ENCODE measurements at places on chromosomes 6 and 20.
A peak's percentile ranks its signal among the peaks of the same experiment; 100 is the strongest.

- DNase-seq: no peak
These were observed 35.9 kb downstream of the MAPK14 start for GRCh38 chr6:36063318-36064060.

GRCh38 chr6:118197539-118197938, 290.5 kb downstream of the SLC35F1 start:
- no peak for DNase-seq

DNA sequence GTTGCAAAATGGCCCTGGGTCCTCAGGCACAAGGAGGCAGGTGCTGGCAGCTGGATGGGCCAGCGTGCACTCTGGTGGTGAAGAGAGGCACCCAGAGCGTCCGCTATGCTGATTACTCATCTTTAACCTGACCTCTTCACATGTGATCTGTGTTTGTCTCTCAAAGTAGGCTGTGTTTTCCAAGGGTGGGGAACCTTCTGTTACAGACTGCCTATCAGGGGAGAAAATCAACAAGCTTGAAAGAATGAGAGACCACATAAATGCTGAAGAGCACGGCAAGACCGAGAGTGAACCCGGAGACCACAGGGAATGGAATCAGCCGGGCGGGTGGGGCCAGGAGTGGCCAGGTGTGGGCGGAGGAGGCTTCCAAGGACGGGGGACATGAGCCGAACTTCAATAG, 16.2 kb downstream of the BNIP5 start:
- no peak for DNase-seq

DNA sequence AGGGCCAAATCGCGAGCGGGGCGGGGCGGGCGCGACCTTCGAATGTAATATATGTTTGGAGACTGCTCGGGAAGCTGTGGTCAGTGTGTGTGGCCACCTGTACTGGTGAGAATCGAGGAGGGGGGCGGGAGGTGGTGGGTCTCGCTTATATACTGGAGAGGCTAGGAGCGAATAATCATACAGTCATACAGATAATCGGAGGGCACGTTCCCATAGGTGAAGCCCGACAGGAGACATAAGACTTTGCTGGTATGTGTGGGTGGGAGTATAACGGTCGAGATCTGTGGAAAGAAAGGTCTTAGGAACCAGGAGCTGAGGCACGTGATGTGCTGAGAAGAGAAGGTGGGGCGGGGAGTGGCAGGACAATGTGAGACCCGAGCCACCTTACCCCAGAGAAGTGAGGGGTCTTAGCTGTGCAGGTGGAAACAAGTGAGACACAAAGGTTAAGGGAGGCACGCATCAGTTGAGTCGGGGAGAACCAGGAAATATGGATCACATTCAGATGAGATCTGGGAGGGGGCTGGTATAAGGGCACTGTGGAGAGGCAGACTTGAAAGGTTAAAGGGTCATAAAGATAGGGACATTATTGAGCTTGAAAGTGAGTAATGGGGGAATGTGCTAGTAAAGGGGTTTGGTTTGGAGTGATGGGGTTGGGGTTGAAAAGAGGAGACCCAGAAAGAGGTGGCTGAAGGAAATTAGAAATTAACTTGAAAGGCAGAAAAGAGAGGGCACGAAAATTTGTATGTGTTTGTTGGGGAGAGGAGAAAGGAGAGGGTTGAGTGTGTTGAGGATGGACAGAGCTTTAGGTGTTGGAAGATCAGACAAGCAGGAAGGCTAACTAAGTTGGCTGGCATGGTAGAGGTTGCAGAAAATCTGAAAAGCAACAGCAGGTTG, 589 bp downstream of the RNF5 start:
- DNase-seq: no peak

DNA sequence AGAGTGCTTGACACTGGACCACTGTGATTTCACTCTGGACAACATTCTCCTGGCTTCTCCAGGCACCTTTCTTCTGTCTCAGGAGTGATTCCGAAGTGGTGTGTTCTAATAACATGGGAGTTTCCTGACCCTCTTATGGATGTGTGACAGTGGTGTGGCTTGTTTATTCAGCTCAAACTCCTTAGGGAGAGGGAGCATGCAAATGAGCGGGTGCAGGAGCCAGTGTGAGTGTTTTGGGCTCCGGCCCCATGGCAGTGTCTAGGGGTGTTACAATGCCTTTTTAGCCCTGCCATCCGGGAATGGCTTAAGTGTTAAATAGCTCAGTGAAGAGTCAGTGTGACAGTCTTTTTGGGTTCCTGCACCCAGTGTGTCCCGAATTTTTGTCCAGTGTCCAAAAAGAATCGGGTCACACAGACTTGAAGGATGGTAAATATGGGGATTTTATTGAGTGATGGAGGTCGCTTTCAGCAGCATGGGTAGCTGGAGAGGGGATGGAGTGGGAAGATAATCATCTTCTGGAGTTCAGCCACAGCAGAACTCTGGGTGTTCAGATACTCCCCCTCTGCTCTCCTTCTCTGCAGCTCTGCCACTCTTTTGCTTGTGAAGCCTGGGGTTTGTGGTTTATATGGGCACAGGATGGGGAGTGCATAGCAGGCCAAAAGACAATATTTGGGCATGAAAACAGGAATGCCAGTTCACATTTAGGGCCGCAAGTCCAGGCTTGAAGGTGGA, 928.9 kb upstream of the CITED2 start:
- DNase-seq: no peak

- DNase-seq: peak; percentile 82
These were observed 1.2 kb upstream of the ACAT2 start for GRCh38 chr6:159760602-159761057.

- DNase-seq: no peak
These were observed 44.4 kb downstream of the HLA-DRA start for GRCh38 chr6:32483968-32484613.

- DNase-seq: peak; percentile 35
These were observed 64.1 kb downstream of the C6orf118 start for GRCh38 chr6:165245287-165245686.

DNA sequence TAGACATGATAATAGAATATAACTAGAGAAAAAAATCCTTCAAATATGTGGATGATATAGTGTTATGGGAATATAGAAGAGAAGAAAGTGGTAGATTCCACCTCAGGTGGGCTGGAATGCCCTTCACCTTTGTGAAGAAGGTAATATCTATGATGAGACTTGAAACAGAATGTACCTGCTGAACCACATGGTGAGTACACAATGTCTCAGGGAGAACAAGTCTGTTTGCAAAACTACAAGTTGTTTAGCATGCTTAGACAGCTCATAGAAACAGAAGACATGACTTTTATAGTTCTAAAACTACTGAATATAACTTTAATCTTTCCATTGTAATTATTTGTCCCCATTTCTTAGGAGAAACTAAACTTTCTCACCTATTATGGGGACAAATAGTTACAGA, 12.2 kb downstream of the C6orf58 start:
- no peak for DNase-seq

GRCh38 chr6:42316981-42317380, 99.3 kb upstream of the MRPS10 start:
- peak; percentile 21 for DNase-seq

DNA sequence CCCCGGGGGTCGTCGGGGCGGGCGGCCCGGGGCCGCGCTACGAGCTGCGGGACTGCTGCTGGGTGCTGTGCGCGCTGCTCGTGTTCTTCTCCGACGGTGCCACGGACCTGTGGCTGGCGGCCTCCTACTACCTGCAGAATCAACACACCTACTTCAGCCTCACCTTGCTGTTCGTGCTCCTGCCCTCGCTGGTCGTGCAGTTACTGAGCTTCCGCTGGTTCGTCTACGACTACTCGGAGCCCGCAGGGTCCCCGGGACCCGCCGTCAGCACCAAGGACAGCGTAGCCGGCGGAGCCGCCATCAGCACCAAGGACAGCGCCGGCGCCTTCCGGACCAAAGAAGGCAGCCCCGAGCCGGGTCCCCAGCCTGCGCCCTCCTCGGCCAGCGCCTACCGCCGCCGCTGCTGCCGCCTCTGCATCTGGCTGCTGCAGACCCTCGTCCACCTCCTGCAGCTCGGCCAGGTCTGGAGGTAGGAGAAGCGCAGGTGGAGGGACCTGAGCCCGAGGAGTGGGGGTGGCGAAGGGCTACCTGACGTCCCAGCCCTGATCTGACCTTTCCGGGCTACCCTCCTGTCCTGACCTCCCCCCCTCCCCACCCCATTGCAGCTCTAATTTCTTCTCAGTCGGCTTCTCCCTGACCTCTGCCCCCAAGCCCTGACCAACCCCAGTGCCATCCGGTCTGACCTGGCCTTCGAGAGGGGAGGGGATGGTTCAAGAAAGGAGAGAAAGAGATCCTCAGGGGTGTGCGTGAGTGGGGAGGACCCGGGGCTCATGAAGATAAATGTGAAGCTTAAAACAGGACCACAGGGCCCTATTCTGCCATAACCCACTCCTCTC, 558 bp downstream of the XKR7 start:
- DNase-seq: peak; percentile 33

DNA sequence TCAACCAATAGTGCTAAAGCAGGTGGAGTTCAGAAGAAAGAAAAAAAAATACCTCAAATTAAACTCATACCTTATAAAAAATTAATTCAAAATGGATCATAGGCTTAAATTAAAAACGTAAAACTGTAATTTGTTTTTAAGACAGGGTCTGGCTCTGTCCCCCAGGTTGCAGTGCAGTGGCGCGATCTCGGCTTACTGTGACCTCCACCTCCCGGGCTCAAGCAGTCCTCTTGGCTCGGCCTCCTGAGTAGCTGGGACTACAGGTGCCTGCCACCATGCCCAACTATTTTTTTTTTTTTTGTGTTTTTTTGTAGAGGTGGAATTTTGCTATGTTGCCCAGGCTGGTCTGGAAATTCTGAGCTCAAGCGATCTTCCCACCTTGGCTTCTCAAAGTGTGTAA, 111.6 kb downstream of the HDGFL1 start:
- DNase-seq: no peak

DNA sequence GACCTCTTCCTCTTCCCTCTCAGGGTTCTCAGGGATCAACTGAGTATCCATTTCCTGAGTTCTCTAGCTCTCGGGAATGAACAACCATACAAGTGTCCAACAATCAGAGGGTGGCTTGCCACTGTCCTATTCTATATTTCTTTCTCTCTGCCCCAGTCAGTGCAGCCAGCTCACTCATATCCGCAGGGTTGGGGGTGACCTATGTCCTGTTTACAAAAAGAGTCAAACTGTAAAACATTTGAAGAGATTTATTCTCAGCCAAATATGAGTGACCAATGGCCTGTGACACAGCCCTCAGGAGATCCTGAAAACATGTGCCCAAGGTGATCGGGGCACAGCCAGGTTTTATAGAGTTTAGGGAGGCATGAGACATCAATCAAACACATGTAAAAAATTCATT, 10.8 kb upstream of the BTN3A2 start:
- no peak for DNase-seq

DNA sequence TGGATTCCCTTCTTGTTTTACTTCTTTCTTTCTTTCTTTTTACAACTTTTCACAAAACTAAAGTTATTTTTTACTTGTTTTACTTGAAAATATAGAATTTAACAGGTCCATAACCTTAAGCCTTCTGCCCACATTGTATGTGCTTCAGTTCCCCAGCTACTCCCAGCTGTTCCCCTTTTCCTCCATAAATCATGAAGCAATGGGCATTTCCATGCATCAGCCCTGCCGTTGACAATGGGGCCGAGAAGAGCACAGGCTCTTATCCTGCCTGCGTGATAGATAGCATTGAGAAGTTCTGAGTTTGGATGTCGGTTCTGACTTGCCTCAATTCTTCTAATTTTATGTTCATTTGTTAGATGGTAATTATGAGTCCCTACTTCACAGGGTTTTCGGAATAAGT, 583.8 kb downstream of the CDH26 start:
- DNase-seq: no peak

DNA sequence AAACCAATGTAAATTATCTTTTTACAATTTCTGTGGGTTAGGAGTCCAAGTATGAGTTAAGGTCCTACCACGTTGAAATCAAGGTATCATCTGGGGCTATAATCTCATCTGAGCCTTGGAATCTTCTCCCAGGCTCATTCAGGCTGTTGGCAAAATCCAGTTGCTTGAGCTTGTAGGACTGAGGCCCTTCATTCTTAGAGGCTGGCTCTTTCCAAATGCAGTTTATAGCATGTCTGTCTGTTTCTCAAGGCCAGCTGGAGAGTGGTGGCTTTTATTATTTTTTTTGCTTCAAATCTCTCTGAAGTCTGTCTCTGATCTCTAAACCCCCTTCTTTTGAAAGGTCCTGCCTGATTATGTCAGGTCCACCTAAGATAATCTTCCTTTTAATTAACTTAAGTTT, 177.2 kb upstream of the ASCC3 start:
- DNase-seq: no peak

GRCh38 chr6:167797476-167798265, 29.0 kb upstream of the AFDN start:
- DNase-seq: no peak

- DNase-seq: no peak
These were observed 212.1 kb upstream of the SOX4 start for GRCh38 chr6:21381331-21381963.

DNA sequence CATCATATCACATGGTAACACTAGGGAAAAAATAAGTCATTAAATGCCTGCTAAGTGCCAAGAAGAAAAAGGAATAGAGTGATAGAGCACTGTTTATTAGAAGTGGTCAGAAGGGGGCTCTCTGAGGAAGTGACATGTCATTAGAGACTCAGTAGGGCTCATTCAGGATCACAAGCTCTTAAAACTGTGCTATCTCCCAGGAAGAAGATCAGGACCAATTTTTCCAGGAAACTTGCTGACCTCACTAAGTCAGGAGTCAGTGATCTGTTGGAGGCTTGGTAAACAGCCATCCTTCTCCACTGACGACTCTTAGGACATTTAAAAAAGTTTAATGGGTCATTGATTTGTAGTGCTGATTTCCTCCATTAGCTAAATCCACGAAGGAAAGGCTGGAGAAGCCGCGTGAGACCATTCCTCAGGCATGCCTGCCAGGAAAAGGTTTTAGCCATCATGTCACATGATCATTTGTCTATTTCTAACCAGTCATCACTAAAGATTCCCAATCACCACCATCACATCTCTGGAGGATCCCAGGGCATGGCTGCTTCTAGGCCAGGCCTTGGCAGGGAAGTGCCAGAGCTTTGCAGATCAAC, 5.9 kb upstream of the PTPN1 start:
- no peak for DNase-seq

GRCh38 chr20:59861401-59861800, 72.0 kb downstream of the SYCP2 start:
- no peak for DNase-seq

GRCh38 chr20:37523911-37524700, 3.1 kb downstream of the NNAT start:
- DNase-seq: no peak

DNA sequence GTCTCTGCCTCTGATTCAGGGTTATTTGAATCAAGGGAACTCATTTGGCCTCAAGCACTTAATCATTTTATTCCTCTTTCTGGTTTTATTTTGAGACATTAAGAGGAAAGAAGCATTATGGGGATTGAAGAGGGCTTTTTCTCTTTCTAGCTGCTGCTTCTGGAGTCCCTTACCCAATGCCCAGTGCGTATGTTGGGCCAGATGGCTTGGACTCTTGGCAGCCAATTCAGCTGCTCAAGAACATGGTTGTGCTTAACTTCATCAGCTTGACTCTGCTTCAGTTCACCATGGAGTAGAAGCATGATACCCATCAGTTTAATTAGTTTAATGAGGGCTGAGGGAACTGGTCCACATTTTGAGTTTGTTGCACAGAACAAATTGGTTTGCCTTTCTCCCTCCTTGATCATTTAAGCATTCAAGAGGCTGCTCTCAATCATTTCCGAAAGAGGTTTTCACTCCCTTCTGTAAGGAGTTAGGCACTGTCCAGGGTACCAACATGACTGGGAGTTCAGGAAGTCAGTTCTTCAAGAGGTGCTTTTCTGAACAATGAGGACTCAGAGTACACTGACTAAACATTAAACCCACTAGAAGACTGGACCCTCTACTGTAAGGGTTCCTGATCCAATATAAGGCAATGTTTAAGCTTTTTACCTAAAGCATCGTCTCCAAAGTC, 14.6 kb downstream of the PDYN start:
- no peak for DNase-seq

Data from kidney glomerular epithelial cell (primary cell).